ENCODE measurements at places on chromosomes 7 and 10.

- DNase-seq, result no peak
Measured at GRCh38 chr10:35552650-35553342, 52.3 kb upstream of the GJD4 start.

- no peak for DNase-seq
Measured at GRCh38 chr7:138186951-138187351, 110.7 kb downstream of the AKR1D1 start.

- DNase-seq, result no peak
Measured at GRCh38 chr10:78066728-78067430, 33.2 kb downstream of the RPS24 start.

DNA sequence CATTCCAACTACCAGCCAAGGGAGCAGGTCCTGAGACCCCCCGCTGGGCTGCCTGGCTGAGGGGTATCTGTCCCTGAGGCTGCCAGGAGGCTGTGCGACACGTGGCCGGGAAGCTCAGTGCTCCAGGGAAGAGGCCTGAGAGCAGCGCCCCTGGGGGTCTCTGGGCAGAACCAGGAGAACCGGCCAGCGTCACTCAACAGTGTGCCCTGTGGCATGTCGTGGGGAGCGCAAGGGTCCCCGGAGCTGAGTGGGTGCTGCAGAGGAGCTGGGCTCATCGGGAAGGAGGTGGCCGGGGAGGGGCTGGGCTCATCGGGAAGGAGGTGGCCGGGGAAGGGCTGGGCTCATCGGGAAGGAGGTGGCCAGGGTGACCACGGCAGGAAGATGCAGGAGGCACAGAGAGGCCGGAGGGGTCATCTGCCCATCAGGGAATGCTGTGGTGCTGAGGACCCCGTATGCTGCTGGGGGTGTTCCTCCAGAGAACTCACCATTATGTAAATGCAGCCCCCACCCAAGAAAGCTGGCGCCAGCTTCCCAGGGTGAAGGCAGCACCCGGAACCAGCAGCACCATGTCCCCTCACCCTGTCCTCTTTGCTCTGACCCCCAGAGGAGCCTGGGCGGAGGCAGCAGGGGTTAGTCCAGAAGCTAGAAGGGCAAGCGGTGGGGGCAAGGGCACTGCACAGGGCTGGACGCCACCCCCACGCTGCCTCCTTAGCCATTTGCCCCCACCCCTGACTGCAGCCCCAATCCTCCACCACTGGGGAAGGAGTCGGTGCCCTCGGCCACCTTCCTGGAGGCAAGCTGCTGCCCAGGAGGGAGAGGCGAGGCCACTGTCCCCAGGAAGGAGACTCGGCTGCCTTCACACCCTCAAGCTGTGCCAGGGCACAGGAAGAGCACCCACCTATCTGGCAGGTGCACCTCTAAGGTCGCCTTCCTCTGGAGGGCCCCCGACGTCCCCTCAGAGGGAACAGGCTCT, 33.3 kb downstream of the CALML3 start:
- no peak for DNase-seq

GRCh38 chr7:122886357-122887081, at the start of gene CADPS2:
Gene CADPS2 (minus strand): TSS chr7:122886460. CDS start chr7:122886337, 123 bp downstream.
- peak; percentile 36 for DNase-seq

DNA sequence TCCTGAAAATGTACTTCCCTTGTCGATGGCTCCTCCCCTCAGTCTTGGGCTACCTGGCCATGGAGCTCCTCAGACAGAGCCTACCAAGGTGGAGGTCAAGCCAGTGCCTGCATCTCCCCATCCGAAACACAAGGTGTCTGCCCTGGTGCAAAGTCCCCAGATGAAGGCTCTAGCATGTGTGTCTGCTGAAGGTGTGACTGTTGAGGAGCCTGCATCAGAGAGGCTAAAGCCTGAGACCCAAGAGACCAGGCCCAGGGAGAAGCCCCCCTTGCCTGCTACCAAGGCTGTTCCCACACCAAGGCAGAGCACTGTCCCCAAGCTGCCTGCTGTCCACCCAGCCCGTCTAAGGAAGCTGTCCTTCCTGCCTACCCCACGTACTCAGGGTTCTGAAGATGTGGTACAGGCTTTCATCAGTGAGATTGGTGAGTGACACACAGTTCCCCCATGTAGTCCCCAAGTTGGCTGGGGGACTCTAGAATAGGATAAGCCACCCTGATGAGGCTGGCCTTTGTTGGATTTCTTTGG, 8.8 kb downstream of the PPRC1 start:
- DNase-seq, result no peak

- DNase-seq, result no peak
Measured at GRCh38 chr10:34644224-34644623, 170.9 kb downstream of the PARD3 start.

- DNase-seq, result no peak
Measured at GRCh38 chr10:103428989-103429643, 23.1 kb downstream of the CALHM2 start.

- no peak for DNase-seq
Measured at GRCh38 chr10:61359452-61359851, 93.7 kb downstream of the TMEM26 start.

- DNase-seq, result no peak
Measured at GRCh38 chr7:120691915-120692314, 166.0 kb downstream of the TSPAN12 start.

- DNase-seq, result no peak
Measured at GRCh38 chr10:50350366-50350765, 99.0 kb upstream of the ASAH2 start.

GRCh38 chr10:33478089-33478674, 143.7 kb upstream of the NRP1 start:
- DNase-seq, result no peak

- DNase-seq, result peak; percentile 69
Measured at GRCh38 chr10:50417886-50418830, 166.8 kb upstream of the ASAH2 start.

- DNase-seq, result no peak
Measured at GRCh38 chr10:37855636-37856035, 1.8 kb downstream of the ZNF248 start.

GRCh38 chr10:69570050-69570816, 3.0 kb downstream of the NEUROG3 start:
- DNase-seq, result no peak

- no peak for DNase-seq
Measured at GRCh38 chr7:32515890-32516550, 20.7 kb downstream of the AVL9 start.

DNA sequence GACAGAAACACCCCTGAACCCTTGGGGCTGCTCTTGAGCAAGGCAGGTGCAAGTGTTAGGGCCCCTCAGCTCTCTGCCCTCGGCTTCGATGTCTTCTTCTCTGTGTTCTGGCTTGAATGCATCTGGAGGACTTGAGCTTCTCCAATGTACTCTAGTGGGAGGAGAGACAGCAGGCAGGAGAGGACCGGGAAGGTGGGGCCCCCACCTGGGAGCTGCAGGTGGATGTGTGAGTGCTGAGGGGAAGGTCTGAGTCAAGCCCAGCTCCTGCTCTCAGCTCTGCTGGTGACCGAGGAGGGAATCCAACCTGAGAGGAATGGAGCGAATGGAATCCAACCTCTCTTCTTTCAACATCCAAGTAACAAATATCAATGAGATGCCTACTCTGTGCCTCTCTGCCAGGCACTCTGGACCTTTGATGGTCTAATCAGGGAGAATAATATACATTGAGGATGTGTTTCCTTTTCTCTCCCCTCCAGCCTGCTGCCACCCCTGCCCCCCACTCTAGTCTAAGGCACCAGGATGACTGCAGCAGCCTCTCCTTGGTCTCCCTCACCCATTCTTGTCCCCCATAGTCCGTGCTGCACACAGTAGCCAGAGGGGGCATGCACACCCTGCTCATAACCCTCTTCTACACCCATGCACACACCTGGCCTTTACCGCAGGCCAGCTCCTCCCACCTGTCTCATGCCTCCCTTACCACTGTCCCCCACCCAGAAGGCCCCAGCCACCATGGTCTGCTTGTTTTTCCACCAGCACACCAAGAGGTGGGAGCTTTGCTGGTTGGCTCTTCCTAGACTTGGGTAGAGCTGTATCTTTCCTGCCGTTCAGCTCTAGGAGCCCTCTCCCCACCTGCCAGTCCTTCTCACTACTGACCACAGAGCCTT, 13.6 kb downstream of the TBATA start:
- peak; percentile 21 for DNase-seq

GRCh38 chr7:80614851-80615271, 23.6 kb upstream of the CD36 start:
- no peak for DNase-seq

DNA sequence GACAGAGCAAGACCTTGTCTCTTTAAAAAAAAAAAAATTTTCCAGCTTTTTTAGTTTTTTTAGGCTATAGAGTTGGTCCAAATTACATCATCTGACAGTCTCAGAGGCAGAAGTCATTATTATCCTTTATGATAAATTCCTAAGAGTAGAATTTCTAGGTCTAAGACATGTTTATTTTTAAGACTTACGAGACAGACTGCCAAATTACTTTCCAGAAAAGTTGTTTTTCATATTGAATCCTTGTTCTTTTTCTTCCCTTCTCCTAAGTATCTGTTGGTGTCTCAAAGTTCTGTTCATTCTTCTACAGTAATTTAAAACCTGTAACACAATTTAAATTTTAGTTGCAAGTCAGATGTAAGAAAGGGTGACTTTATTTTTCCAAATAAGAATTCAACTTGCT, 421.4 kb downstream of the GALNT17 start:
- no peak for DNase-seq

DNA sequence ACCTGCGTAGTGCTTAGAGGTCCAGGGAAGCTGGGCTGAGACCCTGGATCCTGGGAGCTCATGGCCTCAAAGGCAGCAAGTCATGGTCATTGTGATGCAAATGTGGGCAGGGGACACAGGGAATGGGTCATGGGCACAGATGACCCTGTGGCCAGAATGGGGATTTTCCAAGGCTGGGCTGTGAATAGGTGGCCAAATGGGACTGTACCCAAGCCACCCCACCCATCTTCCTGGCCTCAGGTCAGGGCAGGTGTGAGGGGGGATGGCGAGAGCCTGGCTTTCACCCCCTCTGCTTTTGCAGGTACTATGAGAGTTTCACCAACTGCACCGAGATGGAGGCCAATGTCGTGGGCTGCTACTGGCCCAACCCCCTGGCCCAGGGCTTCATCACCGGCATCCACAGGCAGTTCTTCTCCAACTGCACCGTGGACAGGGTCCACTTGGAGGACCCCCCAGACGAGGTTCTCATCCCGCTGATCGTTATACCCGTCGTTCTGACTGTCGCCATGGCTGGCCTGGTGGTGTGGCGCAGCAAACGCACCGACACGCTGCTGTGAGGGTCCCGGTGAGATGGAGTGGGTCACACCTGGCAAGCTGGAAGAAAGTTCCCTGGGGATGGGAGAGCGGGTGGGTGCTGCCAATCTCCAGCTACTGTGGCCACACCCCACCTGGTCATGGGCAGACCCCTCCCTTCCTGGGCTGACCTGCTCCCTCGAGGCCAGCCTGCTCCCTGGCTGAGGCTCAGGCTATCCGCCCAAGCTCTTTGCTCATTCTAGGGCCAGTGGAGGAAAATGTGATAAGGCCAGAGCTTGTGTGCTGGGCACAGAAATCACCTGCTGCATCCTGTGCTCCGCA, 25.5 kb downstream of the RAMP3 start:
- DNase-seq, result no peak

- DNase-seq, result no peak
Measured at GRCh38 chr7:141387521-141388217, 163.5 kb upstream of the AGK start.

DNA sequence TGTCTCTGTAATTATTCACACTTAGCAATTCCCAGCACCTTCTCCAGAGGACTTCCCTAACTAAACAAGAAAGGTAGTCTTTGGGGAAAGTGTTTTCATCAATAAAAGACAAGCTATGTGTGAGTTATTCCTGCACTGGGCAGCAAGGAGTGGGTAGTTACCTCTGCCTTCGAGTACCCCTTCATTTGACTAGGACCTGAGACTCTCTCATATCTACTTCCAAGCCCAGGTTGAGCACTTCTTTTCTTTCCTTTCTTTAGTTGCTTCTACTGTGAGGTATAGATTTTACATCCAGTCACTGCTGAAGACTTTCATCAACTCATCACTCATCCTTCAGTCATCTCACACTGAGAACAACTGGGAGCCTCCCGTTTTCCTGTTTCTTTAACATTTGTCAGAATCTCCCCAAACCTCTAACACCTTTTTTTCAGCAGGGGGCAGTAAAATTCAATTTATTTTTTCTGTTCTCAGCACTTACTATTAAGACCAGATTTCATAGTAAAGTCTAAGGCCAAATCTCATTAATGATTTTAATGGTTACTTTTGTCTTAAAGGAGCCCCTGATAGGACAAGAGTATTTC, 80.1 kb upstream of the PRSS1 start:
- DNase-seq, result no peak

DNA sequence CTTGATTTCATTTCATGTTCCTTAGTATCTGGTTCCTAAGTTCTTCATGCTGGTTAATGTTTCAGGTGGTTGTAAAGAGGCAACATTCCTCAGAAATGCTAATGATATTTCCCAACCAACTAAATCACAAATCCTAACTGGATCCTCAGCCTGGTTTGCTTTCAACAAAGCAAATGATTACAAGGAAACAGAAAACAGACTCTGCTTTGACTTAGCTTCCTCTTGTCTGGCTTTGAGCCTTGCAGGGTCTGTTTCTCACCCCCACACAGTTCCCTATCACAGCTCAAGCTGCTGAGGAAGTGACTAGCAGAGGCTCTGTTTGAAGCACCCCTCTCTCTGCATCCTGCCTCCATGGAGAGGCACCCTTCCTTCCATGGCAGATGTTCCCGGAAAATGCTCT, 130.2 kb upstream of the CTTNBP2 start:
- no peak for DNase-seq

DNA sequence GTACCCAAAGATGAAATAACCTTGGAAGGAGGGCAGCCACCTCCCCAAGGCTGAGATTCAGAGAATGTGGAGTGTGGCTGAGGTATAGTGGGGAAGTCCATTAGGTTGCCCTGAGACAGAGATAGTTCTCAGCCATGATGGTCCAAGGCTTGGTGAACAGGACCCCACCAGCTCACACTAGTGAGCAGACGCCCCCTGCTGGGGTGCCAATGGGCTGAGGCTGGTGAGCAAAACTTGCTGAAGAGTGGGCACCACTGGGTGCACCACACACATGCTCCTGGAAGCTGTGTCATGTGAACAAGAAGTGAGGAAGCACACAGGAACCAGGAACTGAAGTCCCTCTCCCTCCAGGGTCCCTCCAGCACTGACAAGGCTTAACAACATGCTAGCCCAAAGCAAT, 8.9 kb downstream of the FBXL13 start:
- DNase-seq, result peak; percentile 60

DNA sequence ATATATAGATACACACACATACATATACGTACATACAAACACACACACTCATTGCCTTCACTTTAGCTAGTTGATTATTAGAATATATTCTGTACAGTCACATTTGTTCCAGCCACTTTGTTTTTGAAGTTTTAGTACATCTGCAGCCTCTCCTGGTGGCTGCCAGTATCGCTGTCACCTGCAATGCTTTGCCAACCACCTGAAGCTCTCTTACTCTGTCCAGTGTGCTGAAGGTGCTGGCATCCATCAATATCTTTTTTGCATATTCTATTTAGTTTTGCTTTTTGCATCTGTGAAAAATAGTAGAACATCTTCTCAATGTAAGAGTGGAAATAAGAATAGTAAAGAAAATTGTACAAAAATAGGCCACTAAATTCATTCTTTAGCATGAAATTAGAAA, 388.6 kb downstream of the EXOC4 start:
- no peak for DNase-seq

All from activated T-cell treated with anti-CD3 and anti-CD28 coated beads, Interleukin-2, amount 50 U/mL, for 24 hours (primary cell).